ENCODE measurements at places on chromosomes 11 and 22. TPM values are rescaled to one million over a fixed set of nuclear protein-coding genes. Genes with fewer than 3 reads are reported as not detected.

DNA sequence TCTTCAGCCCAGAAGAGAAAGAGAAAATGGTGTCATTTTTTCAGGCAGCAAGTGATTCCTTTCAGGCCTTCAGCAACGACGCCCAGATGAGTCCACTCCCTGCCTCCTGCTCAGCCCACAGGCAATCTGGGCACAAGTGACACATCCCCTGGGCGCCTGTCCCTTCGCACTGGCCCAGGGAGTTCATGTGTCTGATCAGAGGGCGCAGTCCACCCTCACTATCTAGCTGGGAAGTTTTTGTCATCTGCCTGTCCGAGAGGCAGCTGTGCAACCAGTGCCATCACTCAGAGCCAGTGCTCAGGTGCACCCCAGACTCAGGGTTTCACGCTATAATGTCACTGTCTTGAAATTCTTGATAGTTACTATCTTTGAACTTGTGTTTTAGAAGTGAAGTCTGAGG lies 1.4 kb upstream of the KCNQ1OT1 start:
- DNase-seq = no peak

DNA sequence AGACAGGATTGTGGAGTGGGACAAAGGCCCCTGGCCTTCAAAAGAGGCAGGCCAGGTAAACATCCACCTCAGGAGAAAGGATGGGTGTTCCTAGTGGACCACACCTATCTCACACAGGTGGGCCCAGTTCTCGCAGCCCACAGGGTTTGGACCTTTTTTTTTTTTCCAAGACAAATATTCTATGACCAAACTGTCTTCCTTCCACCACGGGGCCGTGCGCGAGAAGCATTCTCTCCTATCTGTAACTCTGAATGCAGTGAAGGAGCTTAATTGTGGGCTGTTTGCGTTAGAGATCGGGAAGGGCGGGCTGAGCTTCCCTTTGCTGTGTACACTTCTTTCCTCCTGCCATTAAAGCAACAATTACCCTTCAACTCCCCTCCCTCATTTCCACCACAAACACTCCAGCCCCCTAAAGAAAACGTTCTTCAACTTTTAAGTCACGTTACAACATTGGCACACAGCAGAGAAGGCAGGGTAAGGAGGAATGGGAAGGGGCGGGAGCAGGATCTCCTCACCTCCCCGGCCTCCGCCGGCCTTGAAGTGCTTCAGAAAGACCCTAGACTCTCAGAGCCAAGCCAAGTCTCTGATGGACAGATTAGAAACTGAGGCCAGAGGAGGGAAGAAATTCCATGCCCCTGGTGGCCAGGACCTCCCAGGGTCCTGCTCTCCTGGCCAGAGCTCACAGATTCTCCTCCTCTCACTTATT lies 238.4 kb downstream of the BUD13 start:
- DNase-seq = no peak

GRCh38 chr11:12604557-12605153 lies 69.6 kb upstream of the TEAD1 start:
- no peak for DNase-seq

DNA sequence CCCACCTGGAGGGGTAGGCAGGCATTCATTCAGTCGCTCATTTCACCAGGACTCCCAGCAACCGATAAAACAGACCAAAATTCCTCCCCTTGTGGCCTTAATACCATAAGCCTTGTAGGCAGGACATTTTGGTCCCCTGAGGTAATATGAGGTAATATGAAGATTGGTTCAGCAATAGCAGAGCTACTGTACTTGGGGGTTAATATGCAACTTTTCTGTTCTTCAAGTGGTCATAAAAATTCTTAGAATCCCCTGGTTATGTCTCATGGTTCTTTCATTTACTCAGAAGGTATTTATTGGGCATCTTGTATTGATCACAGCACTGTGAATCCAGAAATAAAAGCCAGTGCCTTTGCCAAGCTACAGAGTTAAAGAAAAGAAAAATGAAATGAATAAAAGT lies 29.8 kb downstream of the SHISA8 start:
- no peak for DNase-seq

DNA sequence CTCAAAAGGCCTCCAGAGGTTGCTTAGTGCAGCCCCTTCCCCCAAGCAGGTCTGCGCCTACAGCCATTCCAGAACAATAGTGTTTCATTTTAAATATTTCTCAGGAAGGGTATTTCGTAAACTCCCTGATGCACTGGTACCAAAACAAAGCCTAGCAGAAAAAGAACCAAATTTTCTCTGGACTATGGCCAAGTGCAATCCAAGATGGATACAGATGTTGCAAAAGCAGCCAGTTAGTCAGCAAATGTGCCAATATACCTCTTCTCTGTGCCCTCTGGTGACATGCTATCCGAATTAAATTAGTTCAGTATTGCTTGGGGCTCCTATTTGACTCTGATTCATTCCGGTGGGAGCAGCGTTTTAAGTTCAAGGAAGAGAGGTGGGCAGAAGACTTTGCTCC lies 247.8 kb downstream of the NTM start:
- no peak for DNase-seq

DNA sequence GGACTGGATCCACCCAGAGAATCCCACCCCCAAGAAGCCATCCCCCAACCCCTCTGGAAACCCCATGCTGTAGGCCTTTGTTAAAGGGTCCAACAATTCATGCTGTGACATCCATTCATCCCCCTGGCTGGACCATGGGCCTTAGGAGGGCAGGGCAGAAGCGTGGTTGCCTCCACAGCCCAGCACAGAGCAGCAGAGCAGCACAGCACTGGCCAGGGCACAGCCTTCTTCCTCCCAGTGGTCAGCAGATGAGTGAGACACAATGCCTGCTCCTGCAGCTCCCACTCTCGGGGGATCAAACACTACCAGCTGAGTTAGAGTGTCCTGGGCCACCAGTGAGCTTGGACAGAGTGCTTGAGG lies 84.5 kb upstream of the LINC01488 start:
- DNase-seq = no peak

GRCh38 chr11:24872651-24873311 lies 375.9 kb downstream of the LUZP2 start:
- no peak for DNase-seq

GRCh38 chr11:3840870-3841425 lies at the start of gene RHOG:
RHOG (minus strand) TSS chr11:3840959; CDS start chr11:3828138, 12,821 bp downstream.
- DNase-seq = peak; percentile 92

DNA sequence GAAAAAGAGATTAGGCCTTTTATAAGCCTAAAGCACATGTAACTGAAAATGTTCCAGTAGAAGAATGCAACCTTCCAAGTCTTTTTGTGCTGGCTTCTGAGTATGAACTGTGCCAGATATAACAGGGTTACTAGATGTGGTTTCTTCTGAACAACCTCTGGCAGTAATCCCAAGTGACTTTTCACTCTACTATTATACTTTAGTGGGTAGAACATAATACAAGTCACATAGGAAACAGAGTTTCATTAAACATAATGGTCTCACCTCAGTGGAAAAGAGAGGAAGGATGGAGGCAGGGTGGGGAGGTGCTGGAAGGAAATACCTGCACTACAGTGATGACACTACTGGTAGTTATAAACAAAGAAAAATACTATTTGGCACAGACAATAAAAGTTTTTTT lies 81.3 kb downstream of the PHF21A start:
- no peak for DNase-seq

DNA sequence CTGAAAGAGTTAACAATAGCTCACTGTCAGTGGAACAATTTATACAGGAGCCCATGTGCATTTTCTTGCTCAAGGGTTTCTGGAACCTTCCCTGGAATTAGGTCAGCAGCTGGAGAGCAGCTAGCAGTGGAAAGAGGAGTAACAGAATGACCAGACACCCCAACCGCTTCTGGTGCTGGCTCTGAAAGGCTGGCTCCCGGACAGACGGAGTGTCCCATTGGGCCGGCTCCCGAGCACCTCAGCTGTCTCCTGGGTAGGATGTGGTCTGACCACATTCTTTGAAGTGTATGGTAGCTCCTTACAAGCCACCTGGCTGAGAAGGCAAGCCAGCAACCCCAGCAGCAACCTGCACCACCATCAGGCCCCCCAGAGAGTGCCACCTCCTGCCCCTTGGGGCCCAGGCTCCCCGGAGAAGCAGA lies 44.7 kb downstream of the ABTB2 start:
- DNase-seq = no peak

The POTEH gene
- polyA plus RNA-seq = not detected

The MIOX gene
- 455 TPM for polyA plus RNA-seq

The LMNTD2 gene
- polyA plus RNA-seq = 6.2 TPM

The FGF19 gene
- not detected for polyA plus RNA-seq

GRCh38 chr11:45472716-45473317 lies 186.7 kb upstream of the SYT13 start:
- peak; percentile 20 for DNase-seq

DNA sequence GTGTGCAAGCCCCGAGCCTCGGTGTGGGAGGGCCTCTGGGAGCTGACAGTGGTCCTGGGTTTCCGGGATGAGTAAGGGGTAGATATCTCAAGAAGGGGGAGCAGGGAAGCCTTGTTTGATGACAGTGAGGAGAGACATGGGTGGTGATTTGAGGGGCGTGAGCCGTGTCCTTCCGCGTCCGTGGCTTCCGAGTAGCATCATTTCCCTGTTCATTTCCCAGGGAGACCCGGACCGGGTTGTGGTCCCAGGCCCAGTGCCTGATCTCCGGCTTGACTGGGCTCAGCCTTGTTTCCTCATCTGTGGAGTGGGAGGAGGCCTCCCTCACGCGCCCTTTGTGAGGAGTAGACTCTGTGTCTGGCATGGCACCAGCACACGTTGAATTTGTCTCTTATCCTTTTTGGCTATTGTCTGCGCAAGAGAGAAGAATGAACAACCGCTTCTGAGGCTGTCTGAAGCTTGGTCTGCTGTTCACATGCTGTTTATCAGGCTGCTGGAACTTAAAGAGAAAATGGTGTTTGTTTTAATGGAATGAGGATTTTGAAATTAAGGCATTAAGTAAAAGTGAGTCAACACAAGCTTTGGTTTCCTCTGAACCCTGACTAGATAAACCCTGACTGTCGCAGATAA lies 348.5 kb downstream of the TBC1D22A start:
- DNase-seq = no peak

- DNase-seq = peak; percentile 74
These were observed 55.3 kb upstream of the FBXO3 start for GRCh38 chr11:33829430-33830141.

GRCh38 chr11:72534371-72535193 lies 100.3 kb upstream of the CLPB start:
- DNase-seq = no peak

GRCh38 chr11:2104524-2105440 lies 34.4 kb downstream of the IGF2 start:
- DNase-seq = no peak

The FZD4 gene
- polyA plus RNA-seq = 21.4 TPM

- no peak for DNase-seq
These were observed 50.3 kb downstream of the SPON1 start for GRCh38 chr11:14012846-14013245.

The NCAPH2 gene
- polyA plus RNA-seq = 31.4 TPM

The IRAG1 gene
- 7.0 TPM for polyA plus RNA-seq

GRCh38 chr11:130388607-130389205 lies 39.7 kb downstream of the ADAMTS8 start:
- DNase-seq = no peak

DNA sequence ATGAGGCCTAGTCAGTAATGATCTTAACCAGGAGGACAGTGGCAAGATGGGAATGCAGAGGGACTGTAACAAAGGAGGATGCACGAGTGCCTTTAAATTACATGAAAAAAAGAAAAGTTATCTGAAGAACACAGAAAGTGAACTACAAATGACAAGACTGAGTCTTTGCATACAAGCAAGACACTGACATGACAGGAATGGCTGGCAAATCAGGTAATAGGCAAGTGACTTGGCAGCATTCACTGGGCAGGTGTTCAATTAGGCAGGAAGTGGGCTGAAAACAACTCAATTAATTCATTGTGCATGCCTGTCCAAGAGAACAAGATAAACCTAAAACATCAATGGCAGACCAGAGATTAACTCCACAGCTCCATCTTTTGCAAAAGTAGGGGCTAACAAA lies 24.0 kb downstream of the SMCO4 start:
- DNase-seq = no peak

DNA sequence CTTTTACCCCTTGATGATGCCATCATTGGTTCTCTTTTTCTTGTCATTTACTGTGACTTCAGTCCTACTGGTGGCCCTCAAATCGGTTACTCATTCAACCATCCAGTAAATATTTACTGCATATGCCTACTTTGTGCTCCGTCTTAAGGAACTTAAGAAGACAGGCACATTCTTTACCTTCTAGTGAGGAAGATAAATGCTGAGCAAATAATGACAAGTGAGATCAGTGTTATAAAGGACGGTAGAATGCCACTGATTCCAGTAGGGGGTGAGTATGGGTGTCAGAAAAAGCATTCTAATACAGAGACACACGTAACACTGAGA lies 1.6 kb downstream of the ANKRD42 start:
- DNase-seq = no peak

DNA sequence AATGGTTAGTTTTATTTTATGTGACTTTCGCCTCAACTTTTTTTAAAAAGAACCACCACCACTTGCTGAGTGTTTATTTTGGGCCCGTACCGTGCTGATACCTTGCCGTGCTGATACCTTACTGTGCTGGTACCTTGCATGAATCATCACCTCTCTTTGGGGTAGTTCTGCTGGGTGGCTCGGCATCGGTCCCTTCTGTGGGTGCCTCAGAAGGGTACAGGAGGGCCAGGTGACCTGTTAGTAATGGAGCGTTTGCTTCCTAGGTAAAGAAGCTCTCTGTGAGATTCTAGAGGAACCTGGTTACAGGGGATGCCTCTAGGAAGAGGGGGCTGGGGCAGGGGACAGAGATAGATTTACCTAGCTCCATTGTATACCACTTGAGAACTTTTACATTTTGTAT lies 17.1 kb downstream of the TOM1 start:
- no peak for DNase-seq

The OR52H1 gene
- polyA plus RNA-seq = not detected

The ZP1 gene
- not detected for polyA plus RNA-seq

GRCh38 chr11:20771681-20772080 lies 102.3 kb downstream of the NELL1 start:
- DNase-seq = no peak

The SLC17A6 gene
- polyA plus RNA-seq = not detected

The SOX6 gene
- 5.0 TPM for polyA plus RNA-seq

The CCDC188 gene
- 0.54 TPM for polyA plus RNA-seq

- no peak for DNase-seq
These were observed 313.1 kb downstream of the C11orf87 start for GRCh38 chr11:109735128-109735527.

The CABP4 gene
- 0.49 TPM for polyA plus RNA-seq

DNA sequence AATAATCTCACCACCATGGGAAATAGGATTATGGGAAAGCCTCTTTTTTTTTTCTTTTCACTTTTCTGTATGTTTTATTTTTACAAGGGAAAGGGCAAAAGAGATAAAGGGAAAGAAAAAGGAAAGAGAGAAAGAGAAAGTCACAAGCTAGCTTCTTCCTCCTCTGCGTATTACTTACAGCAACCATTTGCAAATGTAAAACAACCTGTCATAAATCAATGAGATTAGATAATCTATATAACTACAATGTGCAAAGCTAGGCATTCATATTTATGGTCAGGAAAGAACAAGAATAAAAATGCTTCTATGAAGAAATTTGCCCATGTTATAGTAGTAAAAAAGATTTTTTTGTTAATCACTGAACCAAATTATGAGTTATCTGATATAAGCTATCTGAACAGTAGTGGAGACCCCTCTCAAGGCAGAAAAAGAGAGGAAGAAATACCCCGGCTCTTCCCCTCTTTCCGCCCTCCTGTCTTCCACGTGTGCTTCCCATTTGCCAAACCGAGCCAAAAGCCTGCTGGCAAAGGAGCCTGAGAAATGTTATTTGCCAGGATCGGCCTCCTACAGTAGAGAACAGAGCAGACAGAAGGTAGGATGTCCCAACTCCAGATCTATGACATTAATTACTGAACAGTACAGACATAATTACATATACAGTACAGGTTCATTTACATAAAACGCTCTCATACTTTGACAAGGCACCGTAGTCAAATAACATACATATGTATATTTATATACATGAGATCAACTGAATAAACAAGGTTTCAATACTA lies 50.2 kb downstream of the ARHGAP32 start:
- no peak for DNase-seq
